ENCODE measurements at places on chromosomes 1 and 21.
A peak's percentile ranks its signal among the peaks of the same experiment; 100 is the strongest.

DNA sequence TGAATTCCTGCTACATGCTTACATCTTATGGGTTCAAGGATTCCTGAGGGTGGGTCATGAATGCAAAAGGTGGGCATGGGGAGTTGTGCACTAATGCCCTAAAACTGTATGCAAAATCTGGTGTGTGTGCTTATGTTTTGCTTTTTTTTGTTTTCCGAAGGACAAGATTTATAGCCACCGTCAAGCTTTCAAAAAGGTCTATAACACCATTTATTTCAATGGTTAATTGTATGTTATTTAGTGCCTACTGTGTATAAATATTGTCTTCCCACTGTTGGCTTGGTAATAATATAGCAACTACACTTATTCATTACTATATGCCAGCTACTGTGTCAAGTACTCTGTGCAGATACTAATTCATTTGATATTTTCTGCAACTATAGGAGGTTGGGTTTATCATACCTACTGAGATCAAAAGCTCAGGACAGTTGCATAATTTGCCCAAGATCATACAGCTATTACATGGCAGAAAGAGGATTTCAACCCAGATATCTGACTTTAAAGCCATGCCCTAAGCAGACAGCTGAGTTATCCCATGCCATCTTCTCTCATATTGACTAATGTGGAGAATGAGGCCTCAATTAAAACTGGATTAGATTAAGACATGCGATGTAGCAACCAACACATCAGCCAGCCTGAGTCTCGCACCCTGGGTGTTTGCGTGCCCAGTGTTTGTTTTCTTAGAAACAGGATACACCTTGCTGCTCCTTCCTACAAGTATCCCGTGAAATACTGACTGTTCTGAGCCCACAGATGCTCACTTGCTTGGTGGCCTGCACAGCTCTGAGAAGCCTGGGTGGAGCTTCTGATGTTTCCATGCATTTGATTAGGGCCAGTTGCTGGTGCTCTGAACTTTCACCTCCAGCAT, 34.6 kb downstream of the GADD45A start:
- no peak for DNase-seq

- DNase-seq, result no peak
These were observed 33.5 kb upstream of the KLF17 start for GRCh38 chr1:44084998-44085675.

- peak; percentile 76 for DNase-seq
These were observed 17.7 kb downstream of the PLCH2 start for GRCh38 chr1:2493691-2494322.

DNA sequence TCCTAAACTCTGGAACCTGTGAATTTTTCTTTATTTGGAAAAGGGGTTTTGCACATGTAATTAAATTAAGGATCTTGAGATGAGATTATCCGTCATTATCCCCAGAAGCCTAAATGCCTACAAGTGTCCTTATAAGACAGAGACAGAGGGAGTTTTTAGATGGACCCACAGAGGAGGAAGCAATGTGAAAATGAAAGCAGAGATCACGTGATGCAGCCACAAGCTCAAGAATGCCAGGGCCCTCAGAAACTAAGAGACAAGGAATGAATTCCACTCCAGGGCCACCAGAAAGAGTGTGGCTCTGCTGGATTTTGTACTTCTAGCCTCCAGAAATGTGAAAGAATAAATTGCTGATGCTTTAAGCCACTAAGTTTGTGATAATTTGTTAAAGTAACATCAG, 183.6 kb upstream of the UBE2U start:
- DNase-seq, result no peak

- DNase-seq, result no peak
These were observed 145.4 kb downstream of the ZC3H11B start for GRCh38 chr1:219467524-219467923.

DNA sequence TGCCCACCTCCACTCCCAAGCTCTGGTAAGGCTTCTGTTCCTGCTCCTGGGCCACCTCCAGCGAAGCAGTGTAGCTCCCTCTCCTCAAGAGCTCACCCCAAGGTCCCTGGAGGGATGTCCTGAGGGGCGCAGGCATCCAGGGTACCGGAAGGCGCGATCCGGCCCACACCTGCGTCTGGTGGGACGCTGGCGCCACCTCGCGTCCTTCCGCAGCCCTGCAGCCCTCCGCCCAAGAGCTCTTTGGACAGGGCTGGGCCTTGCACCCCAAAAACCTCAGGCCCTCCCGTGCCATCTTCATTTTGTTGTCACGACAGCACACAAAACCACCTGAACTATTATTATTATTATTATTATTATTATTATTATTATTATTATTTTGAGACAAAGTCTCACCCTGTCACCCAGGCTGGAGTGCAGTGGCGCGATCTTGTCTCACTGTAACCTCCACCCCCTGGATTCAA, 49.2 kb upstream of the PAX7 start:
- DNase-seq, result peak; percentile 67

DNA sequence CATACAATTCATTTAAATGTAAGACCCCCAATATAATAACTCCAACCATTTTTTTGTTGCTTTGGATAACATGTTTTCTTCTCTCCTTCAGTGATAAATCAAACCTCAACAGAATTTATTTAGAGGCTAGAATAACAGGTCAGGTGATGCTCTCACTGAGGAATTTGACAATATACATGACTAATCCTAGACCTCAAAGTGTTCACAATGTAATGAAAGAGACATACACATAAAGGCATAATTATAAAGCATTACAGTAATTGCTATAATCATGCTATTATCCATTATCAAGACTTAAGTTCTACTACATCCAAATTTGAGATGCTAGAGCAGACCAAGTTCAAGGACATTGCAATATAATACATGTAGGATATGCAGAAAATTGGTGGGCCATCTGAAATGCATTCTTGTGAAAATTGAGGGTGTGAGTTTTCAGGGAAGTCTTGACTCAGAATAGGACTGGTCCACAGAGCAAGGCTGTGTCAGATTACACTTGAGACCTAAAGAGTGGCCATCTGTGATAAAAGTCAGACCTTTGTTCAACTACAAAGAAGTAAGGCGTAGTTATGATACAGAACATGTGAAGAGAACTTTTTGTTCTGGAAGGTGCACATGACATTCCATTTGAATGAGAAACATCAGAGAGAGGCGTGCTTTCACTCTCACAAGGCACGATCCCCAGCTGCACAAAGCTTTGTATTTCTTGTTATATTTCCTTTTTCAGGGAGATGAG, 45.5 kb downstream of the UTP25 start:
- DNase-seq, result no peak

- no peak for DNase-seq
These were observed 5.7 kb downstream of the ACOT11 start for GRCh38 chr1:54553602-54554313.

DNA sequence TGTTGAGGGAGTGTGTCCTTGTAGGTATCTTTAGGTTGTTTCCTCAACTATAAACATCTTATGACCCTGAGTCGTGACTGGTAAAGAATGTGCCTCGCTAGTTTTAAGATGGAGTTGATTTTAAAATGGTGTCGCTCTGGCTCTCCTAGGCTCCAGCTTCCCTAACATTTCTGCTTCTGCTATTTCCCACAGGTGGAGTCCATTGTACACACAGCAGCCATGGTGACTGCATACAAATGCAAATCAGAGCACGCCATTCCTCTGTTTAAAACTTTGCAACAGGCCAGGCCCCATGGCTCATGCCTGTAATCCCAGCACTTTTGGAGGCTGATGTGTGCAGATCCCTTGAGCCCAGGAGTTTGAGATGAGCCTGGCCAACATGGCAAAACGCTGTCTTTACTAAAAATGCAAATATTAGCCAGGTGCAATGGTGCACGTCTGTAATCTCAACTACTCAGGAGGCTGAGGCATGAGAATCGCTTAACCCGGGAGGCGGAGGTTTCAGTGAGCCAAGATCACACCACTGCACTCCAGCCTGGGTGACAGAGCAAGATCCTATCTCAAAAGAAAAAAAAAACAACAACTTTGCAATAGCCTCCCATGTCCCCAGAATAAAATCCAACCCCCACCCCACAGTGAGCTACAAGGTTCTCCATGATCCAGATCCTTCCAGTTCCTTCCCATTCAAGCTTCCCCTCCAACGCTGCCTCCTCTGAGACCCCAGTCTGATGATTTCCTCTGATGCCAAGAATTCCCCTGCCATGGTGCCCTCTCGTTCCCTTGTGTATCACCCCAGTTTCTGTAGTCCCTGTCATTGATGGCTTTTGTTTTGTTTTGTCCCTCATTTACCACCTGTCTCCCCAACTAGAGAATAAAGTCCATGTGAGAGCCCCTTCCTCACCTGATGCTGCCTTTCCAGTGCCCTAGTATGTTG, 36.9 kb upstream of the KLHDC7A start:
- no peak for DNase-seq

GRCh38 chr1:204468206-204468605, 26.4 kb downstream of the PIK3C2B start:
- DNase-seq, result peak; percentile 27

GRCh38 chr21:41678016-41678923, 88.6 kb downstream of the RIPK4 start:
- DNase-seq, result no peak

- DNase-seq, result peak; percentile 49
These were observed at the start of gene HENMT1 for GRCh38 chr1:108661030-108661609. TSS of gene HENMT1 (minus strand) at chr1:108661093. CDS start at chr1:108659884, 1,209 bp downstream.

GRCh38 chr1:226870026-226870400, 403 bp upstream of the PSEN2 start:
- no peak for DNase-seq

- no peak for DNase-seq
These were observed 8.7 kb upstream of the UMODL1 start for GRCh38 chr21:42062236-42063022.

DNA sequence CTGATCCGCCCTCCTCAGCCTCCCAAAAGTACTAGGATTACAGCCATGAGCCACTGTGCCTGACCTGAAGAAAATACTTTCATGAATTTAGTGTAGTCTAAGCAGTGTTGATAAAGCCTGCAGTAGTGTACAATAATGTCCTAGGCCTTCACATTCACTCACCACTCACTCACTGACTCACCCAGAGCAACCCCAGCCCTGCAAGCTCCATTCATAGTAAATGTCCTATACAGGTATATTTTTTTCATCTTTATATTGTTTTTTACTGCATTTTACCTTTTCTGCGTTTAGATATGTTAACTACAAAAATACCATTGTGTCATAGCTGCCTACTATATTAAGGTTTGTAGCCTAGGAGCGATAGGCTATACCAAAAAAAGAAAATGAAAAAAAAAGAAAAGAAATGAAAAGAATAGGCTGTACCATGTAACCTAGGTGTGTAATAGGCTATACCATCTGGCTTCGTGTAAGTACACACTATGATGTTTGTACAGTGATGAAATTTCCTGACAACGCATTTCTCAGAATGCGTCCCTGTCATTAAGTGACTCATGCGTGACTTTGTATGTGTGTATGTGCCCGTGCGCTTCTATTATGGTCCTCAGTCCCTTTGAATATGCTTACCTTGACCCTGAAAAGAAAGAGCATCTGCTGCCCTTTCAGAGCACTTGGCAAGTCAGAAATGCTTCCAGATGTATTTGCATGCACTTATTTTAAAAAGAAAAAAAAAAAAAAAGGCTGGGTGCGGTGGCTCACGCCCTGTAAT, 9.2 kb upstream of the SLAMF8 start:
- DNase-seq, result no peak

DNA sequence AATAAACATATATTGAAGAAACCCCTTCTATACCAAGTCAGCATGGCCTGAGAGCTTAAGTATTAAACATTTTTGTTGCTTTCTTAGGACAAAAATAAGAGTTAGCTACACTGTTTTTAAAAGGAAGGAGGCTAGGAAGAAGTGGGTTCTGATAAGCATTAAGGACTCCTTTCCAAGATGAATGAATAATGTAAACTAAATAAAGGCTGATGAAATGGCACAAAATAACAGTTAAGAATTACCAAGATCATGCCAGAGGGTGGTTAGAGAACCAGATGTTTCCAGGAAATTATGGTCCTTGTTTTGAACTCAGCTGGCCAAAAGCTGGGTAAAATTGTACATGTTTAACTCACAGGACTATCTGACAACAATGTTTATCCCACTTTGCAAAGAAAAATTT, 114.1 kb upstream of the ETS2 start:
- DNase-seq, result no peak

DNA sequence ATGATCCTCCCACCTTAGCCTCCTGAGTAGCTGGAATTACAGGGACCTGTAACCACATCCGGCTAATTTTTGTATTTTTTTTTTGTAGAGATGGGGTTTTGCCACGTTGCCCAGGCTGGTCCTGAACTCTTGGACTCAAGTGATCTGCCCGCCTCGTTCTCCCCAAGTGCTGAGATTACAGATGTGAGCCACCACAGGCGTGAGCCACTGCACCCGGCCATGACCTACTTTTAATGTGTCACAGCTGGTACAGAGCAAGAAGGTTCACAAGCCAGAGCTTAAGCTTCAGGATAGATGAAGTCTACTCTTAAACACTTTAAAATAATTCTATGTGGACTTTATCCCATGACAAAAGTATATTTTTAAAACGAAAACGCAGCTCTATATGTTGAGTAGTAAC, 23.6 kb downstream of the ACBD3 start:
- DNase-seq, result no peak

GRCh38 chr1:186670297-186671135, 9.7 kb downstream of the PTGS2 start:
- no peak for DNase-seq

DNA sequence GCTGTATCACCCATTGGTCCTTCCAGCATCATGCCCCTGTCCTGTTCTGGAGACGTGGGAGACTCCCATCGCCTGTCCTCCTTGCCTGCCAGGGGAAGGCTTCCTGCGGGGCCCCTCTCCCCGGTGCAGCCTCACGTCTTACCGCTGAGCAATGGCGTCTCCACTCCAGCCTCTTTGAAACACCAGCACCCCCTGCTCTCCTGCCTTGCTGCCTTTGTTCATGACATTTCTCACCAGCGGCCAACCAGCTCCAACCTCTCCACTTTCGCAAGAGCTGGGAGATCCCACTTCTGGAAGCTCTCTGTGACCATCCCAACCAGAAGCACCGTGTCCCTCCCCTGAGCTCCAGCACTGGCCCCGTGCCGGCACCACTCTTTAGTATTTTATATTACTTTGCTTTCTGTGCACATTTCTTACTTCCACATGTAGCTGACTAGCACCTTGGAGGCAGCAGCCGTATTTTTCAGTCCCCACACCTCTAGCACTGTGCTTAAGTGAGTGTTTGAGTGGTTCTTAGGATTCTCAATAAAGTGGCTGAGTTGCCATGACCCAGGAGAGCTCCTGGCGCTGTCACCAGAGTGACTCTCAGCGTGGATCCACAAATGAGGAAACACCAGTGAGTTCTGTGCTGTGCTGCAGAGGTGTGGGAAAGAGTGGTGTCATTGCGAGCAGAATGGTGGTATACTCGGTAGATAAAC, 83.5 kb downstream of the ATP5PO start:
- no peak for DNase-seq

- DNase-seq, result no peak
These were observed 2.4 kb upstream of the C1orf159 start for GRCh38 chr1:1118011-1118875.

DNA sequence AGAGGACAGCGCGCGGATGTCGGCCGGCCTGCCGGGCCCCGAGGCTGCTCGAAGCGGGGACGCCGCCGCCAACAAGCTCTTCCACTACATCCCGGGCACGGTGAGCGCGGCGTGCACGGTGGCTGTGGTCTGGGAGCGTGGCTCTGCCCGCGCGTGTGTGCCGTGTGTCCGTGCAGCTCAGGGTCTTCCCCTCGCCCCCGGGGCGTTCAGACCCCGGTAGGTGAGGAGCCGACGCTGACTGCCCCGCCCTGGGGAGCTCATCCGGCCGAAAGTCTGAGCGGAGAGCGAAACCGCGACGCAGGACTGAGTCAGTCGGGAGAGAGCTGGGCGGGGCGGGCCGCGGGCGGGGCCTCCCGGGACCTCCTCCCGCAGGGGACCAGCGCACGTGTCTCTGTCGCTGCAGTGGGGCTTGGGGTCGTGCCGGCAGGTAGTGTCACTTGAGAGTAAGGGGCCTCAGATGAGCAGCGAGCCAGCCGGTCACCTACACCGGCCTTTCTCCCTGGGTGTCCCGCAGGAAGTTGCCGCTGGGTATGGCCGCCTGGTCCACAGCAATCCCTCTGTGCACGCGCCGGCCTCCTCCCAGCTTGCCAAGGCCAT, 520 bp downstream of the PLEKHN1 start:
- DNase-seq, result no peak
